PC-9 (cell line): ENCODE measurements at places on chromosomes 1 and 21.
A peak's percentile ranks its signal among the peaks of the same experiment; 100 is the strongest.

DNA sequence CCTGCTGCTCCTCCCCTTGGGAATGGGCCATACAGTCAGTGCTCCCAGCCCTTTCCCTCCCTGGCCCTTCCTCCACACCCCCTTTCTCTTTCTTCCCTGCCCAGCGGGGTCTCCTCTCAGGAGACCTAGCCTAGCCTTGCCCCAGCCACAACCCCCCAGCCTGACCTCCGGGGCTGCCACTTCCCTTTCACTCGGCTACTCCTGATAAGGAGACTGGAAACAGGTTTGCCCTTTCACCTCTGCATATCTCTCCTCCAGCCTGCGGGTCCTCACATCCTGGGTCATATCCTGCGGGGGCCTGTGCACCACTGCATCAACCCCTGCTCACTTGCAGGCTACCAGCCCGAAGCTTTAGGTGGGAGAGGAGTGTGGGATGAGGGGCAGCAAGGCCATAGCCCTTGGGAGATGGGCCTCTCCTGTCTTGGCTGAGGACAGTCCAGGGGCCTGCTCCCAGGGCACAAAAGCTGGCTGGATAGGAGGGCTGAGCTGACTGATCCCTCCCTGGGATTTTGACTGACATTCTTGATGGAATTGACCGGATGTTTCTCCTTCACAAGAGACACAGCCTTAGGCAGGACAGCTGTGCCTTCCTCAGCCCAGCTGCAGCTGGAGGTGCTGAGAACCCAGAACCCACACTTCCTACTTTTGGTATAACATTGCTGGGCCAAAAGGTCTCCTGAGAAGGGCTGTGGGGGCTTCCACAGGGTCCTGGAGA, 19.2 kb upstream of the ALX3 start:
- DNase-seq = no peak

DNA sequence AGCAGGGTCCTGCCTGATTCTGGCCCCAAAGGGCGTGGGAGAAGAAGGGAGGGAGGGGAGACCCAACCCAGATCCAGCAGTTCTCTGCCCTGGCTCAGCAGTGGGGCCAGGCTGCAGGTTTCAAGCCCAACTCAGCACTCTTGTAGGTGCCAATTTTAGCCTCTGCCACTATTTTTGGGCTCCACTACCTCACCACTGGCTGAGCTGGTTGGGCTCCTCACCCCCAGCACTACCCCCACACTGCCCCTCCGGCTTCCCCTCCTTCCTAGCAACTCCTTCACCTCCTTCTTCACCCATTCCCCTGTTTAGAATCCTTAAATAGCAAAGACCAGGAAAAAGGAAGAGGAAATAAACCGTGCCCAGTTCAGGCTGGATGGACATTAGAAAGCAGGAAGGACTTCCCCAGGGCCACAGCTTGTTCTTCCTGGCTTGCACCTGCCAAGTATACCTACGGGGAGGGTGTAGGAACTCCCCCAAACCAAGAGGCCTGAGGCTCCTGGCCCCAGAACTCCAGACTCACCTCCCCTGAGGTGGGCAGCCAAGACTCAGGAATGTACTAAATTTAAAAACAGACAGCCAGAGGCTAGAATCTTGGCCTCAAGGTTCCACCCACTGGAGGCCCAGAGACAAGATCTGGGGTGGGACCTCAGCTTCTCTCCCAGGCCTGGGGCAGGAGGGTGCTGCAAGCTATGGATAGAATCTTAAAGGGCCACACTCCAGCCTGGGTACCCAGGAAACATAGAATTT, 1.4 kb upstream of the ARHGEF2 start:
- DNase-seq = peak; percentile 80

- no peak for DNase-seq
These were observed 20.8 kb upstream of the SDC3 start for GRCh38 chr1:30929135-30929889.

GRCh38 chr1:246291127-246291526, 216.0 kb downstream of the SMYD3 start:
- no peak for DNase-seq

- no peak for DNase-seq
These were observed 33.7 kb downstream of the CTTNBP2NL start for GRCh38 chr1:112429749-112430148.

- DNase-seq = no peak
These were observed 81.1 kb downstream of the TNFSF18 start for GRCh38 chr1:172969611-172970010.

GRCh38 chr1:167171286-167171929, 49.3 kb upstream of the POU2F1 start:
- DNase-seq = no peak

DNA sequence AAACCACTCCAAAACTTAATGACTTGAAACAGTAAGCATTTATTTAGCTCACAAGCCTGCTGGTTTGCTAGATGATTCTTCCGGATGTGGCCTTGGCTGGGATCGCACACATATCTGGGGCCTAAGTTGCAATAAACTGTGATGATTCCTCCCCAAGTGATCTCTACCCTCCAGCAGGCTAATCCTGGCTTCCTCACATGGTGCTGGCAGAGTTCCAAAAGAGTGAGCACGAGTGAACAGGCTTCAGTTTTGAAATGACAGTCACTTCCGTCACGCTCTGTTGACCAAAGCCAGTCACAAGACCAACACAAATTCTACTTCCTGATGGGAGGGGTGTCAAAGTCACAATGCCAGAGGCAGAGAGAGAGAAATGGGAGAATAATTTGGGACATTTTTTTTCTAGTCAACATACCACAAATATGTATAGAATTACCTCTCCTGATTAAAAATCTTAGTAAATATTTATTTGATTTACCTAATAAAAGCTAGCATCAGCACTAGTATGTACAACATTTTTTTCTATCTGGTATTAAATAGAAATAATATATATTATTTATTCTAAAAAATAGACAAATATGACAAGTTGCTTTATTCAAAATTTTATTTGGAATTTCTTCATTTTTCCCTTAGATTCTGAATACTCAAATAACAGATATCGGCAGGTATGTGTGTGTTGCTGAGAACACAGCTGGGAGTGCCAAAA, 292.7 kb downstream of the TPR start:
- peak; percentile 37 for DNase-seq

GRCh38 chr1:35345439-35345981, 77.0 kb downstream of the ZMYM4 start:
- DNase-seq = peak; percentile 37

DNA sequence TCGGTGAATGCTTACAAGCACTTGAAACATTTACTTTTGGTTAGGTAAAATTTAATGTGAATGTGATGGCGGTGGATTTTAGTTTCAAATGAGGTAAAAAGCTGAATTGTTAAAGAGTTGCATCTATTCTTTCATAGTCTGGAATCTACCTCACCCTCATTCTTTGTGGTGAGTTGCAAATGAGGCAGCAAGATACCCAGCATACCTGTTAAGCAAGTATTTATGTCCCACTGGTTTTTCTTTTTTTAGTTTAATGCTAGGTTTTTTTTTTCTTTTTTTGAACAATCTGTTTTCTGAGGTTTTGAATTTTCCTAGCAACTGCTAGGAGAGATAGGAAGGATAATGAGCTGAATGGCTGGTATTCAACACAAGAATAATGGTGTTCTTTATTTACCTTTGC, 127.9 kb upstream of the CACYBP start:
- DNase-seq = peak; percentile 20

- DNase-seq = no peak
These were observed 32.0 kb upstream of the MYOCOS start for GRCh38 chr1:171590022-171590421.

- no peak for DNase-seq
These were observed 16.8 kb downstream of the LAMC1 start for GRCh38 chr1:183039985-183040447.

- no peak for DNase-seq
These were observed 546.4 kb downstream of the OMA1 start for GRCh38 chr1:58000116-58000515.

GRCh38 chr1:157279138-157279801, 141.1 kb upstream of the ETV3 start:
- no peak for DNase-seq

- no peak for DNase-seq
These were observed 49.8 kb downstream of the GIPC2 start for GRCh38 chr1:78095593-78095992.

DNA sequence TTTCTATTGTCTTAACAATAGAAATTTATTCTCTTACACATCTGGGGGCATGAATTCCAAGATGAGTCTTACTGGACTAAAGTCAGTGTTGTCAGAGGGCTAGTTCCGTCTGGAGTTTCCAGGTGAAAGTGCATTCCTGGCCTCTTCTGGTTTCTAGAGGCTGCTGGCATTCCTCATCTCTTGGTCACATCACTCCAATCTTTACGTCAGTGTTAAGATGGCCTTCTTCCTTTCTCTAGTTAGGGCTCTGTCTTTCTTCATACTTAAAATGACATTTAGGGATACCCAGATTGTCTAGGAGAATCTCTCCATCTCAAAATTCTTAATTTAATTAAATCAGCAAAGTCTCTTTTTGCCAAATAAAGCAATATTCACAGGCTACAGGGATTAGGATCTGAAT, 13.3 kb upstream of the PDC start:
- DNase-seq = no peak

DNA sequence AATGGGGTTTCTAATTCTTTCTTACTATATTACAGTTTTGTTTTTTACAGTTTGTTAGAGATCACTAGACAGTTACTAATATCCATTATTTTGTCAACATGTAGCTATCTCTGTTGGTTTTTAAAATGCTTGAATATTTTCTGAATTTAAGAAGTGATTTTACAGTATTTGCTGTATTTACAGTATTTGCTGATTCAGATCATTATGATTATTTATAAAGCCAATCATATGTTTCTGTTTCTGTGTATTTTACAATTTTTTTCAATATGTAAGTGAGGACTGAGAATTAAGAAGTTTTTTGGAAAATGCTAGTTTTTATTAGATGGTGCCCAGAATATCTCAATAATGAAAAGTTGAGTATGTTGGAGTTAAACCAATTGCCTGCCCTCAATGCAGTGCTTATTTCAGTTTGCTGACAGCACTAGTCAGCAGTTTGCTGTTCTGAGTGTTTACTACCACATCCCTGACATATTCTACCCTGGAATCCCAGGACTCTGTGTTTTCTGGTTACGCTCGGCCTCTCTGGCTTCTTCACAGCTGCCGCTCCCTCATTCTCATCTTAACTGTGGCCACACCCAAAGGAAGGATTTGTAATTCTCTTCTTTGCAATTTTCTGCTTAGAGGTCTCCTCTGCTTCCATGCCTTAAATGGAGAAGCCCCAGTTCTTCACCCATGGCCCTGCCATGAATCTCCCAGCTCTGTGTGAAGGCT, 68.0 kb upstream of the BACH1 start:
- DNase-seq = no peak

DNA sequence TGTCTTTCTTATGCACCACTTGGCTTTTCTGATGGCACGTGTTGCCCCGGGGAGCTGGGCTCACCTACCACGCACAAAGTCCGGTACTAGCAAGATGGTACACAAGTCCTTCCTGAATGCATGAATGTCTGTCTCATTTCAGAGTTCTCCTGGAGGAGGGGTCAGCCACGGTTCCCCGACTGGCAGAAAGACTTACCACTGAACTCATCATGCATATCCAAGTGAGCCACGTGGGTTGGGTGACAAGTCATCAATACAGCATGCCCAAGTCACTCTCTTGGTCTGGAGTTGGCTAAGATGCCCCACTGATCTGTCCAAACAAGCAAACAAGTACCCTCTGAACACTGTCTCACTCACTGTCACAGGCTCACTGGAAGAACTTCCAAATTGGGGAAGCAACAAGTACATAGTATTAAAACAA, 28.6 kb upstream of the MX1 start:
- DNase-seq = no peak

GRCh38 chr21:46666941-46667740, 31.7 kb downstream of the PRMT2 start:
- DNase-seq = peak; percentile 38

- no peak for DNase-seq
These were observed 27.4 kb downstream of the CDCA8 start for GRCh38 chr1:37719572-37720195.

- DNase-seq = no peak
These were observed 457.2 kb upstream of the ADAMTS5 start for GRCh38 chr21:27423906-27424595.

- DNase-seq = no peak
These were observed 1.4 kb downstream of the CHI3L1 start for GRCh38 chr1:203185061-203185461.

GRCh38 chr1:30446095-30446494, 277.3 kb downstream of the MATN1 start:
- no peak for DNase-seq

DNA sequence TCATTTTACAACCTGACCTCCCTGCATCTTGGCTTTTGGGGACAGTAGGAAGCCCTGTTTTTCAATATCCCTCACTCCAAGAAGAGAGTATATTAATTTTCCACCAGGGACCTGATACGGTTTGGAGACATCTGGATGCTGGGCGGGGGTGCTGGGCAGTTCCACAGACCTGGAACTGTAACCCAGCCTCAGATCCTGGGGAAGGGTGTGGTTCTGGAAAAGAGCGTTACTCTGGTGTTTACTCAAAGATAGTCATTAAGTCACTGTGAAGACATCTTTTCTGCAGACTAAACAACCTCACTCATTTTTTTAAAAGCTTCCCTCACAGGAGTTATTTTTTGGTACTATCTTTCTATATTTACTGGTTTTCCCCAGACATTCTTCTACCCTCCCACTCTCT, 189.8 kb downstream of the CLIC6 start:
- DNase-seq = no peak

- DNase-seq = no peak
These were observed 333.0 kb downstream of the PAPPA2 start for GRCh38 chr1:176795929-176796328.

GRCh38 chr1:228867108-228867950, 132.1 kb downstream of the RHOU start:
- DNase-seq = no peak

- no peak for DNase-seq
These were observed 7.1 kb downstream of the BECN2 start for GRCh38 chr1:241964550-241965282.

DNA sequence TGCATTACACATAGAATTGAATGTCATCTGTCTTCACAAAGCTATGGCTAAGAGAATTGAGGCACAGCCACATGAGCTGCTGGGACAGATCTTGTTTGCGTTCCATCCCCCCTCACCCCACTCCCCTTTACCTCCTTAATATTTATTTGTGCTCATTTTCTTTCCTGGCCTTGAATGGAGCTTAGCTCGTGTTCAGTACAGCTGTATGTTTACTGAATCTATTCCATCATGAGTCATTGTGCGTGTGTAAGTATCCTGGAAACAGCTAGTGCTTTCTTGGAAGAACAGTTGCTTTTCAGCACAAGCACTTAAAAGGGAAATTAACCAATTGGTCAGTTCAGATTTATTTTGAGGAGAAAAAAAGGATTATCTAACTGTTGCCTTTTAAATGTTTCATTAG, 14.7 kb downstream of the PROX1 start:
- DNase-seq = no peak

DNA sequence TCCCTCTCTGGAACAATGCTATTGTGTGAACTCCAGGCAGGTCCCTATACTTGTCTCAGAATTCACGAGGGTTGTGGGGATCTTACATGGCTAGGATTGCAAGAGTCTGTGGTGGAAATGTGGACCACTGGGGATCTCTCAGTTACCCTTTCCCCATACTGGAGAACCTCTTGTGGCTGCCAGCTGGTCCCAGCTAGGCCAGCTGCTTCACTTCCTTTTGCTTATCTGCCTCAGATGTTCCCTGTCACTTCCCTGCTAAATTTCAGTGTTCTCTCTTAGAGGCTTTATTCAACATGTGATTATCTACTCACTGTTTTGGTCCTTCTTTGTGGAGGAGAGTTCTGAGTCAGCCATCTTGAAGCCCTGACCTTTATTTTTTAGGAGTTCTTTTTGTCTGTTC, 75.9 kb upstream of the SAMD13 start:
- no peak for DNase-seq

GRCh38 chr1:94821636-94822305, 1.6 kb downstream of the SLC44A3 start:
- no peak for DNase-seq

GRCh38 chr21:14699433-14700407, 153.6 kb upstream of the SAMSN1 start:
- no peak for DNase-seq
